Hepatocyte (in vitro differentiated cells): ENCODE measurements at places on chromosomes 1 and 21. TPM values are rescaled to one million over a fixed set of nuclear protein-coding genes. Genes with fewer than 3 reads are reported as not detected.

DNA sequence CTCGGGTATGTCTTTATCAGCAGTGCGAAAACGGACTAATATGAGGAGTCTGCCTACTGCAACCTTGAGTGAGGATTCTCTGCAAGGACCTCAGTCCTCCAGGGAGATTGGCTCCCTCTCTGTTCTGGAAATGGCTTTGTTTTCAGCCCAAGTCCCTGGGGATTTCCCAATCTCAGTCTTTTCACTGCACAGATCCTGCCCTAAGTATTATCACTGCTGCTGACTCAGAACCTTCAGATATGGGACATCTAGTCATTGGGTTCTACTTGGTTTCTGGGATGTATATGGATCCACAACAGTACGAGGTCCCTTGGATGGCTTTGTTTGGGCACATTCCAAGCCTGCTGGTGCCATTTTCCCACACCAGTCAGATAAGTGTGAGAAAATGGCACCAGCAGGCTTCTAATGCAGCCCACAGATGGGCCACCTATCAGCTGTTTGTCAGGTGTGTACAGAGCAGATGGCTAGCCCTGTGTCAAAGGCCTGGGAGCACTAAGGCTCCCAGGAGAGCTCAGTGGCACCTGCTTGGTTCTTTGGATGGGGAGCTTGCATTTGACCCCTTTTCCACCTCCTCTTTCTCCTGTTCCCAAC, 27.4 kb downstream of the ELF3 start:
- DNase-seq, result no peak

- DNase-seq, result no peak
Measured at GRCh38 chr1:221200464-221200863, 321.2 kb downstream of the HLX start.

GRCh38 chr1:116793357-116793935, 39.2 kb downstream of the CD2 start:
- DNase-seq, result no peak

- DNase-seq, result no peak
Measured at GRCh38 chr1:7583291-7584096, 187.6 kb upstream of the VAMP3 start.

DNA sequence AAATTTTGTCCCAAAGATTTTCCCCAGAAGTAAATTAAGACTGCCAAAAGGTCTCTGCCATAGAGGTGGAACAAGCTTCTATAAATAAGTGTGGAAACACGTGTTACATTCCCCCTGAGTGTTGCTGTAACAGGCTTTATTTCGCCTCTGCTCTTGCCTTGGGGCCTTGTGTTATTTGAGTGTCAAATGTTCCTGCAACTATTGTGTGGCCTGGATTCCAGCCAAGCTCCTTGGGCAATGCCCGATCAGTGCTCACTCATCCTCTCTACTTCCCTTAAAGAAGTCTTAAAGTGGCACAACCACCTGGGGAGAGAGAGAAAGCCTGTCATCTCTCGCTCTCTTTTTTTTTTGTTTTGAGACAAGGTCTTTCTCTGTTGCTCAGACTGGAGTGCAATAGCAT, 156.7 kb downstream of the NR5A2 start:
- DNase-seq, result peak; percentile 40

GRCh38 chr1:194865383-194865782, 1679.0 kb upstream of the B3GALT2 start:
- no peak for DNase-seq

DNA sequence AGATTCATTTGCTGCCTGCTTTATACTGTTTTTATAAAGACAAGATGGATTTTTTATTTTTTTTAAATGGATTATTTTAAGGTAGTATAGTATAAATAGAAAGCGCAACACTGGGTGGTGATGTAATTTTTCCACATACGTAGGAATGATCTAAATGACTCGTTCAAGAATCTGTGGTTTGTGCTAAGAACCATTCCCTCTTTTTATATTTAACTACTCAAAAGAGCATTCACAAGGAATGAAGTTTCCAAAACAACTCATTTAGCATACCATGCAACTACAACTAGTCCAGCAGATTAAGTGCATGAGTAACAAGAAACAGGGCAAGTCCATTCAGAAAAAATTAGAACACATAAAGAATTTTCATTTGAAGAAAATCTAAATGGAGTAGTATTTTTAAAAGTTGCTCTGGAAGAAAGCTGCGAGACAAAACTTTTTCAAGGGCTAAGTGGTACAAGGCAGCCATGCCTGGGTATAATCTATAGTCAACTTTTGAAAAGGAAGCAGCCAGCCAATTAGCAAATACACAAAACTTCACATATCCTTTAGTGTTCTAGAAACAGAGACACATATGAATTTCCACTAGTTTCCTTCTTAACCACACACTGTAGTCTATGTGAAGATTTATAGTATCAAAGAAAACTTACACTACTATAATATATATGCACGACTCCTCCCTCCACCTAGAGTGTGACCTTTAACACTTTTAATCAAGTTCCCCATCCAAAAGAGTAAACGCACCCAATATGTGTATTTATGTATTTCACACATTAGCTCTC, 23.4 kb downstream of the GTF2B start:
- DNase-seq, result no peak

CFAP141 gene
- polyA plus RNA-seq, result not detected in 2 replicates

RCSD1 gene
- polyA plus RNA-seq, result 0.77 TPM in 1 of 2 replicates, not detected in the other

SPATA1 gene
- 0.70 and 1.4 TPM in 2 replicates for polyA plus RNA-seq

LCE3D gene
- not detected in 2 replicates for polyA plus RNA-seq
